ENCODE measurements at places on chromosomes 2 and 18. TPM values are rescaled to one million over a fixed set of nuclear protein-coding genes. Genes with fewer than 3 reads are reported as not detected.

- DNase-seq, result no peak
Measured at GRCh38 chr2:220188031-220188430, 560.6 kb downstream of the SLC4A3 start.

DNA sequence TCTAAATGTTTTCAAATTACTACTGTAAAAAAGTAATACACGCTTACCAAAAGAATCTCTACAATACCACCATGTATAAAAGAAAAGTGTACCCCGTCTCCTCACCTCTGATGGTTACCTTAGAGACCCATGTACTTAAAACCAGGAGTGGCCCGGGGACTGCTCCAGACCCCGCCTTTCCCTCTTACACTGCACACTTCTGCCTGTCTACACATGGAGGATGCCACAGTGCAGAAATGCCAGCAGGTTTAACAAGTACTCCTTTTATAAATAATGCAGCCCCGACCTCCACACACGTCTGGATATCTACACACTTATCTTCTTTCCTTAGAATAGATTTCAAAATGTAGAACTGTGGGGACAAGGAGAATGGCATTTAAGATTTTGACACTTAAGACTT, 5.3 kb downstream of the HDAC4 start:
- DNase-seq, result no peak

Gene MXD1
- polyA plus RNA-seq, result 16.2 TPM

Gene REG3G
- polyA plus RNA-seq, result 0.14 TPM

DNA sequence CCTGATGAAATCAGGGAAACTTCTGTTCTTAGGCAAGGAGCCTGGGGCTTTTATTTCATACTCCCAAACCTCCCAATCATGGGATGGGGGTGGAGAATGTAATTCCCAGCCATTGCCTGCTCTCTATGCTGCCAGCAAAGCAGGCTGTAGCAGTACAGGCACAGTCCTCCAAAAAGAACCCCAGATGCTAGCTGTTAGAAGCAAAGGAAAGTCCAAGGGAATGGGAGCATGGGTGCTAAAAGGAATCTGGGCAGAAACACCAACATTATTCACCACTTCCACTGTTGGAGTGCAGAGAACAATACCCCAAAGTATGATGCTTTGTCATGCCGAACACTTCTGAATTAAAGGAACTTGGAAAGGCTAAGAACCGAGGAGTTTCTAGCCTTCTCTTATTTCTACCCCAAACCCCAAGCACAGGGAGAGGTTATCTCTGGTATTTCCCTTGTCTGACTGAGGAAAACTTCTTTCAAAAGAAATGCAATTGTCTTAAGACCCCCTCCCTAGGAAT, 24.7 kb downstream of the MDH1 start:
- DNase-seq, result no peak

GRCh38 chr2:191638079-191638801, 39.7 kb upstream of the NABP1 start:
- no peak for DNase-seq

DNA sequence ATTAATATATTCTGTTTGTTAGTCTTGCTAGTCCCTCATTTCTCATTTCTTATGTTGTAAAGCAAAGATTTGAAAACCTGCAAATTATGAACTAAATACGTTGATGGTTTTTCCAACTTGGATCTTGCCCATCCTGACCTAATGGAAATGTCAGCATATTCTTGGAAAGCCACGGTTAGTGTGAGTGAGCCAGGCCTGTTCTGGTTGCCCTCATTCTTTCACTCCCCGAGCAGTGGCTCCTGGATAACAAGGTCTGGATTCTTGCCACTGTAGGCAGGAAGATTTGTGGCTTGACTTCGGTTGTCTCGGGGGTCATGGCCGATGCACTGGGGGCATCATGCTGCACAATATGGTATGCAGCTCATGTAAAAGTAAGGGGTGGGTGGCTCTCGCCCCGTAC, 359.1 kb downstream of the MEIS1 start:
- DNase-seq, result no peak

All from renal pelvis (tissue), 12 donors.